HuH-7 (cell line): ENCODE measurements at places on chromosomes 1 and 21.
A peak's percentile ranks its signal among the peaks of the same experiment; 100 is the strongest.

DNA sequence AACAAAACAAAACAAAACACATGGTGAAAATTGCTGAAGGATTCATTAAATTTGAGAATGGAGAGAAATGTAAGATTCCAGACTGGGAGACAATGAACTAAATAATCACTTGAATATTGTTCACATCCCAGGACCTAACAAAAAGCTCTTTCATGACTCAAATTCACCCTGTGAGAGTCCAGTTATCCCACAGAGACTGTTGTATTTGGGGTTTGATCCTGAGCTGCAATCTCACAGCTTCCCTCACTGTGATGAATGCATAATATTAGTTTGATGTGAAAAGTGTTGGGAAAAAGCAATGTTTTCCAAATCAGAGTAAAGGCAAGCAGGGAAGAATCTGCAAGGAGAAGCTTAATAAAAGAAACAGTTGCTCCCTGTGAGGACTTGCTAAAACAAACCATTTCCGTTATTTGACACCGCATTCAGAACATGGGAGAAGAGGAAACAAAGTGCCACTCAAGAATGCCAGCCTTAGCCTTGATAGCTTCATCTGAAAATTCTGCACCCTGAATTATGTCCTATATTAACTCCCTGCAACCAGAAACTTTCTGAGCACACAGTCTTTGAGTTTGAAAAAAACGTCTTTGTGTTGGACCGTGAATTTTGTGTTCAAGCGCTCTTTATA is 208.8 kb downstream of the DAB1 start:
- DNase-seq = no peak

DNA sequence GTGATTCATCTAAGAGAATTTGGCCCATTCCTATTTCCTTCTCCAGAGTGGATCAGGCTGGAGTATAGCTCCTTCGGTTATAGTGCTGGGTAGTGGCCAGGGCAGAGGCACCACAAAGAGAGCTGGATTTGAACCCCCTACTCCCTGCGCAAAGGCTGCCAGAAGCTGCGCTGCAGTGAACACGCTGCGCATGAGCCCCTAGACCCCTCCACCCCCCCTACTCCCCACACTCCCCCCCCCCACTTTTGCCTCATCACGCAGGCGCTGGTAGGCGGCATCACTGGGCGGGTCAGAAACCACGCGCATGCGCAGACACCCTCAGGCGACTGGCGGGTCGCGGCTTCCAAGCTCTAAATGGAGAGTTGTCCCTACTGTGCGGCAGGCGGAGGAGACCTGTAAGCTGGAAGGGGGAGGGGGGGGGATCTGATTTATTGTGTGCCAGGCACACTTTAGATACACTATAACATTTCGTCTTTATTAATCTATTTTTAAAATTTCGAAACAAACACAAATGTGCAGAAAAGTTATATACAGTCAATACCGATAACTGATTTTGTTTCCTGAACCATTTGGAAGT is 38.7 kb upstream of the HMGN1 start:
- peak; percentile 88 for DNase-seq

DNA sequence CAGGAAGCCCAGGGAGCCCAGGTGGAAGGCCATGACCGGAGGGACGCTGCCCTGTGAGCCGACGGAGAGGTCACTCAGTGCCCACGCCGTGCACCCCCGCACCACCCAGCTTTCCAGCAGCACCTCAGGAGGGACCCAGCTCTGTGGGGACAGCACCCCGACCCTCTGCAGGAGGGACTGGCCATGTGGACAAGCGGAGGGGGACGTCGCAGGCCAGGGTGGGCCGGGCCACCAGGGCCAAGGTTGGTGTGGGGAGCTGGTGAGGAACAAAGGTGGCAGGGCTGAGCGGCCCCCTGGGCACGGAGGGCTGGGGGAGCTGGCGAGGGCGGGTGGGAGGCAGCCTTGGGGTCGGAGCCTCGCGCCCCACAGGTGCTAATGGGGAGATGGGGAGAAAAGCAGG is 22.8 kb downstream of the NADK start:
- DNase-seq = no peak

- no peak for DNase-seq
Measured at GRCh38 chr1:79895573-79895972, 889.0 kb upstream of the ADGRL4 start.

GRCh38 chr1:228020686-228021354 is 14.0 kb downstream of the WNT3A start:
- DNase-seq = no peak

- DNase-seq = no peak
Measured at GRCh38 chr1:151391079-151391563, 8.3 kb upstream of the PSMB4 start.

GRCh38 chr1:178768423-178768822 is 43.4 kb downstream of the RALGPS2 start:
- DNase-seq = no peak

GRCh38 chr1:12405325-12406210 is 175.7 kb downstream of the VPS13D start:
- no peak for DNase-seq

- peak; percentile 36 for DNase-seq
Measured at GRCh38 chr1:164673584-164674214, 114.7 kb downstream of the PBX1 start.

DNA sequence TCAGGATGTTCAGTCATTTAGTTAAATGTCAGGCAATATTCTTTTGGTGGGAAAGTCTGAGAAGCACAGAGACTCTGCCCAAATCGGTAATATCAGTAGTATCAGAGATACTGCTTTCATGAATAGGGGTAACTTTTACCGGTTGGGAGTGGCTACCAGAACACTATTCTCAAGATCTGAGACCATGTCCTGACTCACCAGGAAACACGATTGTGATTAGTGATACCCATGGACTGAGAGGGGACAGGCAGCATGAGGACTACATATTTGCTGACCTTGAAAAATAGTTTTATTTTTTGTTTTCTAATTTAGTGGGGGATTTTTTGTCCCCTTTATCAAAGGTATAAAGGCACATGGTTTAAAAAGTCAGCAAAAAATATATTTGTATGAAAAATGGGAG is 76.0 kb upstream of the NEK2 start:
- no peak for DNase-seq
